ENCODE measurements at places on chromosomes 7 and 10.

- no peak for DNase-seq
Observed at GRCh38 chr10:23199768-23200511, 7.8 kb downstream of the PTF1A start.

DNA sequence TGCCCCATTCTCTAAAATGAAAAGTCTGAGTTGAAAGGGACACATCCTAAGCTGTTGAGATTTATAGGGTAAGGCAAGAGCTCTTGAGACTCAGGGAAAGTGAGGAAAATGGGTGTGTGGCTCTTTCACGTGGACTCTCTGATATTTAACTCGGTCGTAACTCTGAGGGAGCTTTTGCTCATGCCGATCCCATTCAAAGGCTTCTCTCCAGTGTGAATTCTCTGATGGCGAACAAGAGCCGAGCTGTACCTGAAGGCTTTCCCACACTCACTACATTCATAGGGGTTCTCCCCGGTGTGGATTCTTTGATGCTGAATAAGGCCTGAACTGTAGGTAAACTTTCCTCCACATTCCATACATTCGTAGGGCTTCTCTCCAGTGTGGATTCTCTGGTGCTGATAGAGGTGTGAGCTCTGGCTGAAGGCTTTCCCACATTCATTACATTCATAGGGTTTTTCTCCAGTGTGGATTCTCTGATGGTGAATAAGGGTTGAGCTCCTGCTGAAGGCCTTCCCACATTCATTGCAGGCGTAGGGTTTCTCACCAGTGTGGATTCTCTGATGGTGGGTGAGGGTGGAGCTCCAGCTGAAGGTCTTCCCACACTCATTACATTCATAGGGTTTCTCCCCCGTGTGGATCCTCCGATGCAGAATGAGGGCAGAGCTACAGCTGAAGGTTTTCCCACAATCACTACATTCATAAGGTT lies 10.4 kb downstream of the ZNF3 start:
- no peak for DNase-seq

GRCh38 chr7:45239486-45239885 lies 81.9 kb downstream of the RAMP3 start:
- no peak for DNase-seq

DNA sequence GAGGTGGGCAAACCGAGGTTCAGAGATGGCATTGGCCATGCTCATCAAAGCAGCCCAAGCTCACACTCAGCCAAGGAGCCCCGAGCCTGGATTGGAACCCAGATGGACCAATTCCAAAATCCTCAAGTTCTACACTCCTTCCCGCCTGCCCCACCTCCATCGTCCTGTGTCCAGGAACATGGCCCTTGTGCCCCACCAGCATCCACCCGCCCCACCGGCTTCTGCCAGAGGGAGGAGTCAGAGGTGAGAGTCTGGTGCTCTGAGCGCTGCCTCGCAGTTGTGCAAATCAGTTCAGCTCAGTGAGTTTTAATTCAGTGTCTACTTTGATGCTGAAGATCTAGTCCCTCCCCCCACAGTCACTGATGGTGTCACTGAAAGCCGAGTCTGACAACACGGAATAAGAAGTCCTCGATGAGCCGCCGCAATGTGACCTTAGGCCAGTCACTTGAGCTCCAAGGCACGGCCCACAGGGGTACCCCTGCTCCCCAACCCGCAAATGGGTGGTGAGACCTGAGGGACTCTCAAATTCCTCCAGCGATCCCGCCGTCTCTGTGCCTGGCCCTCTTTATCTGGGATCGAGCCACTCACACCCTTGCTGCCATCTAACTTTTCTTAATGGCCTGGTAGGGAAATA lies 26.3 kb downstream of the PRKAG2 start:
- DNase-seq: peak; percentile 29

DNA sequence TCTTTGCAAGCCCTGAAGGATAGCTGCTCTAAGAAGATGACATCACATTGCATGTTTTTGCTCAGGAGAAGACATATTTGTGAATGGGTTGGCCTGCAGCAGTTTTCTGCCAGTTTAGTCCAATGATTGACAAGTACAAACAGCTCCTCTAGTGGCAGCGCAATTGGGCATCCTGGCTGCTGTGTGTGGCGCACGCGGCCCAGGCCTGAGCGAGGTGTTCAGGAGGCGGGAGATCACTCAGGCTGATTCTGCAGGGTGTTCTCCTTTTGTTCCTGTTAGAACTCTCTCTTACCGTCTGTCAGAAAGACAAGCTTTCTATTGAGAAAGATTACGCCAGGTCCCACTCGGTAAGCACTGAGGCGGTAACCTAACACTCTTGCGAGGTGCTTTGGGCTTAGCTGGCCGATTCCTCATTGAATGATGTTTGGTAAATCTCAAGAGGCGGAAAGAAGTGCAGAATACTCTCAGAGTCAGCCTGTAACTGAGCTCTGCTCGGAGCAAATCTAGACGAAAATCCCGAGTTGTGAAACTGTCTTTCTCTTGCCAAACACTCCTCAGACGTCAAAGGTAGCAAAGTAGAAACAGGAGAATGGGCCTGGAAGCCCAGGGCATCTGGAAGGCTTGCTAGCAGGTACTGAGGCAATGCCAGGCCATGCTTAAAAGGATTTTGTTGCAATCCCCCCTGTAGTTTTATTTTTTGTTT lies 219.2 kb upstream of the BMPER start:
- DNase-seq: no peak
